NCI-H446 treated with DMSO at 0.1 percent for 48 hours (cell line): ENCODE measurements at places on chromosomes 7 and 10.

DNA sequence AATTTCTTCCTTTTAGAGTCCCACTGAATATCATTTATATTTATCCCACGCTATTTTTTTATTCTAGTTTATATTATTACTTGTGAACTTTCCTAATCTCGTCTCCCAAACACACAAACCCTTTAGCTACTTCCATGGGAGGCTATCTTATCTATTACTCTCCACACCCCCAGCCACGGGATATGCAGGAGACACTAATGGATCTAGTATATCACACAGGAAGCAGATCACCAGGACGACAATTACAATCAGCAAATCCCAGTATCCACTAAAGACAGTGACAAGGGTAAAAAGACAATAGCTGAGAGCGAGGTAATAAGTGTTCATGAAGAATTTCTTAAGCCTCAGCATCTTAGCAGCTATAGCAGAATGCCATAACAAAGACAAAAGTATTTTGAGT is 3.8 kb upstream of the AKR1E2 start:
- DNase-seq: no peak

GRCh38 chr10:114400091-114400490 is 4.2 kb downstream of the AFAP1L2 start:
- DNase-seq: no peak

GRCh38 chr10:79002336-79002735 is 66.4 kb upstream of the ZMIZ1 start:
- no peak for DNase-seq

DNA sequence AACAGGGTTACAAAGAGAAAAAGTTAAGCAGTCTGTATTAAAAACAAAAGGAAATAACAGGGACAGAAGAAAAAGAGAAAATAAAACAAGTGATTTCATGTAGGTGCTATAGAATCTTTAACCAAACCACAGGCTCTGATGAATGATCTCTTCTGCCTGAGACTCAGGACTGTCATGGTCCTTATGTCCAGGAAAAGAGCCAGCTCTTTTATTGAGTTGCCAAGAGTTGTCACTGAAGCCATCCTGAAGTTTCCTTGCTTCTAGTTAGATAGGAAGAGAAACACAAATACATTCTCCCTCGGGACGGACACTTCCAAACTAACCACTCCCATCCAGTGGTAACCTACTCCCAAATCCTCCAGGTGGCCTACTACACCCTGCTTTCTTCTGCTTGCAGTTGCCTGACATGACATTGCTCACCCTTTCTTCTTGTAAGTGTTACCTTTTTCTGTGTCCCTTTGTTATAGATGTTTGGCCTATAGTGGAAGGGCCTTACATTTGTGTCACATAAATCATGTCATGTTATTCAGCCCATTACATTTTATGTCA is 346.7 kb downstream of the NRG3 start:
- DNase-seq: peak; percentile 49

DNA sequence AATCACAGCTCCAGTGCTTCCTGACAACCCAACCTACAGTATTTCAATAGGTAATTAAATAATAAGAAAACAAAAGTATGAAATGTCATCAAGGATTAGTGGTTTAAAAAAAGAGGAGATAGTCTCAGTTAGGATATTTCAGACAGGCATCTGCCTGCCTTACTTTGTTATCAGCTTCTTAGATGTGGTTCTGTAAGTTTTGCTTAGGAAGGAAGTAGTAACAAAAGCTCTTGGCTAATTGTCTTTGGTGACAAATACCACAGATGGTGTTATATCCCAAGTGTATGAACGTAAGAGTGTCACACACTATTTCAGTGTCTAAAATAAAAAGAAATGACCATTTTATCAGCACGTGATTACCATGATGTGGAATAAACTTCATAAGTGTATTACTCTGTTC is 9.8 kb upstream of the ACTA2 start:
- DNase-seq: no peak

DNA sequence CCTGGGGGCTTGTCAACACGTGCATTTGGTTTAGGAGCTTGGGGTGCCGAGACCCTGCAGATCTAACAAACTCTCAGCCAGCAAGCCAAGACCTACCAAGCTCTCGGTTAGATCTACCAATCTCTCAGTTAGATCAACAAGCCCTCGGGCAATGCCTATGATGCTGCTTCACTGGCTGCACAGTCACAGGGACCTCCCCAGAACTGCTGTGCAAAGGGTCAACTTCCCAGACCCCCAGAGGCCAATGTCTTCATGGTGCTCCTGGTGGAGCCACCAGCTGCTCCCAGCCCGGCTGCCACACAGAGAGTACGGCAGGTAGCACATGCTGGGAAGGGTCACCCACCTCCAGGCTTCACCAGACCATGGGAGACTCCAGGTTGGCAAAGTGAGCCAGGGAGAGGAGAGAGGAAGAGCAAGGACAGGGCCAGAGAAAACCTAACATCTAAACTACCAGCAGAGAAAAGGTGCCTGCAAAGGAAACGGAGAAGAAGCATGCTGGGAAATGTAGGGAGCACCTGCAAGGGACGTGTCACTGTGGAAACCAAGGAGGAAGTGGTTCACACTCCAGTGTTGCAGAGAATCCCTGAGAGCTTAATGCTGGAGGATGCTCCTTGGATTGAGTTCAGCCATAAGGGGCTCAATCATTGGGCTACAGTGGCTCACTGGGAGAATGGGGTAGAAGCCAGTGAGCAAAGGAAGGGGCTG is 51.5 kb upstream of the GDF10 start:
- DNase-seq: no peak

- no peak for DNase-seq
These were observed 128.8 kb upstream of the SMIM30 start for GRCh38 chr7:113247198-113247597.

DNA sequence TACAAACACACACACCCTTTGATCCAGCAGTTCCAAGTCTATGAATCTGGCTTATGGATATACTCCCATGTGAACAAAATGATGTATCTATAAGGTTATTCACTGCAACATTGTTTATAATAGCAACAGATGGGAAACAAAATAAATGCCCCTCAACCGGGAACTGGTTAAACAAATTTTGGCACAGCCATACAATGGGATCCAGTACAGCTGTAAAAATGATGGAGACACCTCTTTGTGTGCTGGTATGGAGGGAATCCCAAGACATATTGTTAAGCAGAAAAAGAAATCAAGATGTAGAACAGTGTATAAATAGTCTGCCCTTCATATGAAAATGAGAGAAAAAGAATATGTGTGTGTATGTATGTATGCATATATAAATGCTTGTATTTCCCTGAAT is 155.5 kb downstream of the SNX10 start:
- DNase-seq: no peak

DNA sequence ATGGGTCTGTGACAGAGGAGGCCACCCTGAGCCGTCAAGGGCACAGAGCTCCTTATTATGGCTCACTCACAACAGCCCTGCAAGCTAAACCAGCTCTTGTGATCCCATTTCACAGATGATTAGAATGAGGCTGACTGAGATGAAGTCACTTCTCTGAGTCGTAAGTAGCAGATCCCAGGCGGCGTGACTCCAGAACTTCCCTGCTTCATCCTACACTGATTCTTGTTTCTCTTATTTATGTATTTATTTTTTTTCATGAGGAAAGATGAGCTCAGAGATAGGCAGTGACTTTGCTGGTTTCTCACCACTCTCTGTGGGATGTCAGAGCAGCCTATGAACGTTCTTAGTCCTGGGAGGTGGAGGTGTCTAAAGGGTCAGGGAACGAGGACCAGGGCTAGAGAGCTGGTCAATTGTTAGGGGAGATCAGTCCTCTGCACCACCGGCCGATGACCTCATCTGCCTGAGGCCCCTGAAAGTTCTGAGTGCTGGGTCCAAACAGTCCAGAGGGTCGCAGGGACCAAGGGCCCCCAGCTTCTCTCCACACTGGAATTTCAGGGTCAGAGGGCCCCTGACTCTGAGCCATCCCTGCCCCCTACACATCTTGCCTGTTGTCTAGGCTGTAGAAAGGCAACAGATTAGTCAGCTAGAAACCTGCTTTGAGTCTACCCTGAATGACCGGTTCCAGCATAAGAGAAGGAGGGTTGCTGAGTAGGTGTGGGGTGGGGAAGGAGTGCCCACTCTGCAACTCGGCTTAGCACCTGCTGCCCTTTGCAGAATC is 17.9 kb downstream of the CLRN3 start:
- DNase-seq: no peak

GRCh38 chr7:69301253-69301652 is 297.0 kb upstream of the AUTS2 start:
- peak; percentile 21 for DNase-seq

GRCh38 chr10:11959966-11960365 is 82.6 kb downstream of the UPF2 start:
- no peak for DNase-seq

DNA sequence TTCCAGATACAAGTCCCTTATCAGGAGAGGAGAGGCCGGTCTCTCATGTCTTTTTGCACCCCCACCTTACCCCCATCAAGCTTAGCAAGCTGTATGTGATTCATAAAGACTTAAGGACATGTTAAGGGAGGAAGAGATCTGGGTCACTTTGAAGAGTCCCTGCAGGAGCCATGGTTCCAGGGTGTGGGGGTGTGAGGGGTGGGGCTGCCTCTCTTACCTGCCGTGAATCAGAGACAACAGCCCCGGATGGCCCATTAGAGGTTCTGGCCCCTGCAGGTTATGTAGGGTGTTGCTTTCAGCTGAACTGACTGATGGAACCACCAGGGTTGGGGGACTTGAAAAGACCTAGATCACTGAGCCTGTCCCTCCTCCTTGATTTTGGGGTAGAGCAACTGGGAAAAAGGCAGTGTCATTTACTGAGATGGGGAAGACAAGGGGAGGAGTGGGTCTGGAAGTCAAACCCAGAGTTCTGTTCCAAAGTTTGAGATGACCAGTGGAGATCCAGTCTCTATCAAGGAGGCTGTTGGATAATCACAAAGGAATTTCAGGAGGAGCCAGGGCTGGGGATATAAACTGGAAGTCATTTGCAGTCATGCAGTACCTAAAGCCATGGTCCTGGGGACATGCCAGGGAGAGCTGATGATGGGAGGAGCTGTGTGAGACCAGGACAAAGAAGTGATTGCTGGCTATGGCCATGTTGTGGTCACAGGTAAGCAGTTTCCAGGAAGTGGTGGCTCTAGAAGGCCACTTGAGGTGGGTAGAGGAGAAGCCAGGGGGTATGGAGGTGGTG is 23.1 kb downstream of the ADAMTS14 start:
- no peak for DNase-seq

GRCh38 chr10:123530166-123530870 is 135.8 kb upstream of the GPR26 start:
- no peak for DNase-seq
